ENCODE measurements at places on chromosomes 7 and 10.

DNA sequence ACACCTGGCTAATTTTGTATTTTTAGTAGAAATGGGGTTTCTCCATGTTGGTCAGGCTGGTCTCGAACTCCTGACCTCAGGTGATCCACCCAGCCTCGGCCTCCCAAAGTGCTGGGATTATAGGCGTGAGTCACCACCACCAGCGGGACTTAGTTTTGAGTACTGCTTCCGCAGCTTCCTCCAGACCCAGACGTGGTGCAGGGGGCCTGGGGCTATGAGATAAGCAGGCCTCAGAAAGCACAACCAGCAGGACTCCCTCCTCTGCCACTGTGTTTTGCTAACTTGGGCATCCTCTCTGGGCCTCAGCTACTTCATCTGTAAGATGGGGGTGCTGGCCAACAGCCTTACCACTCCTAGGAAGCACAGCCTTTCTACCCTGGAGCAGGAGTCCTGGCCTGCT lies 37.8 kb downstream of the GOLGA7B start:
- no peak for DNase-seq

DNA sequence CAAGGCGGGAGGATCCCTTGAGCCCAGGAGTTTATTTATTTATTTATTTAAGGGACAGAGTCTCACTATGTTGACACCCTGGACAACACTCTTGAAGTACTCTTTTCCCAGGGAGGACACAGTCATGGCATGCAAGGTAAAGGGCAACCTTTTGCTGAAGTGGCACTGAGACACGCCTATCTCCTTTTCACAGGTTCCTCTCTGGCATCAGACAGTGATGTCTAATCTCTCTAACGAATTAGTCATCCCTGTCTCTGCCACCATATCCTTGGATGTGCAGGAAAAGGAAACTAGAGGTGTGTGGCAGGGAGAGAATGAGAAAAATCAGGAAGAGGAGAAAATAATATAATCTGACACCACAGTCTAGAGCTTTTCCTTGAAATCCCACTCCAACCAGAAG lies 19.5 kb downstream of the CPVL start:
- DNase-seq, result no peak

DNA sequence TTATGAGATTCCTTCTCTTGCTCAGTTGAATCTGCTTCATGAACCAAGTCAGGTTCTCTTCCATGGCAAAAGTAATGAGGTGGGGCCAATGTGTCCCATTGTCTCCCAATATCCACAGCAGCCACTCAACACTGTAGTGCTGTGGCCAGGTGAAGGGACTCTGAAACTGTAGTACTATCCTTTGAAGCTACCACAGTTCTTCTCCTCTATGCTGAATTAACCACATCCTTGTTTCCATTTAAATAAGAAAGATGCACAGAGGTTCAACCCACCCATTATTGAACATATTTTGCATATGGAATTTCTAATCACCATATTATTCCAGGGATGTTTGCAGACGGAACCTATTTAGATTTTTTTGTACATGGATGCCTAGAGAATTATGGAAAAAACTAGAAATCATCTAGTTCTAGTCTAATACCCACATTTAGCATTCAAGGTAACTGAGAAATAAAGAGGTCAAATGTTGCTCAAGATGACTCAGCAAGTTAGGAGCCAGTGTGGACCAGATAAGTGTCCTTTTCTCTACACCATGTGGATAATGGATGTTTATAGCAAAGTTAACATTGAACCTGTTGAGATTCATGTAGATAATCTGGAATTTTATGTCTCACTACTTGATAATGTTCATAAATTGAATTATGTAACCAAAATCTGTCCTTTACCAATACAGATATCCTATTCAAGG lies 64.5 kb downstream of the LRRTM3 start:
- no peak for DNase-seq

GRCh38 chr7:107029061-107029763 lies 15.3 kb upstream of the PRKAR2B start:
- DNase-seq, result no peak

GRCh38 chr7:142897691-142898090 lies 12.1 kb upstream of the TRPV6 start:
- no peak for DNase-seq

DNA sequence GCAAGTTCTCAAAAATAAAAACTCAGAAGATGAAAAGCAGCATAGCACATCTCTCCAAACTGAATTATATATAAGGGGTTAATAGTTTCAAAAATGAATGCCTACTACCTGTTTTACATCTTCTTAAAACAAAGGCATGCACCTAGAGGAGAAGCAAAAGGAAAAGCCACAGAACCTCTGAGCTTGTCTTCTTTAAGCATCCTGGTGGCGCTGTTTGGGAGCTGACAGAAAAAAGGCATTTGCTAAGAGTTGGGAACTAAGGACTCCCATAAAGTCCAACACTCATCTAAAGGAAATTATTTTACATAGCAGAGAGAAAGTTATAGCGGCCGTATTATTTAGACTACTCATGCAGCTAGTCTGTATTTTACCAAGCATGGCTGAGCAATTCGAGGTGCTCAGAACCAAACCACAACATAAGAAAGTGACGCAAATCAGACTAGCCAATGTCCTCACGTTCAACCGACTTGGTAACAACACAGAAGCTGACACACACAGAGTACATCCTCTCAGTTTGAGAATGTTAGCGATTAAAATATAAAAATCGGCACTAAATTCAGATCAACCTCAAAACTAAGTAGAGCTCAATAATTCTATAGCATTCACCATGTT lies 38.8 kb downstream of the PTN start:
- no peak for DNase-seq
